ENCODE measurements at places on chromosomes 3 and 15.
A peak's percentile ranks its signal among the peaks of the same experiment; 100 is the strongest.

GRCh38 chr3:52126036-52126435 is 28.2 kb downstream of the POC1A start:
- no peak for DNase-seq
- H3K4me1 ChIP-seq, result peaks cover 7% of the 10 kb centered on the region
- no peak overlapping the region for H3K4me3 ChIP-seq

- no peak overlapping the region for H3K27ac ChIP-seq
- H3K36me3 ChIP-seq, result no peaks in the 10 kb centered on the region
- H3K27me3 ChIP-seq, result peaks cover 21% of the 10 kb centered on the region
- no peak overlapping the region for H3K4me3 ChIP-seq
Observed at GRCh38 chr15:93102211-93102610, 13.2 kb upstream of the RGMA start.

DNA sequence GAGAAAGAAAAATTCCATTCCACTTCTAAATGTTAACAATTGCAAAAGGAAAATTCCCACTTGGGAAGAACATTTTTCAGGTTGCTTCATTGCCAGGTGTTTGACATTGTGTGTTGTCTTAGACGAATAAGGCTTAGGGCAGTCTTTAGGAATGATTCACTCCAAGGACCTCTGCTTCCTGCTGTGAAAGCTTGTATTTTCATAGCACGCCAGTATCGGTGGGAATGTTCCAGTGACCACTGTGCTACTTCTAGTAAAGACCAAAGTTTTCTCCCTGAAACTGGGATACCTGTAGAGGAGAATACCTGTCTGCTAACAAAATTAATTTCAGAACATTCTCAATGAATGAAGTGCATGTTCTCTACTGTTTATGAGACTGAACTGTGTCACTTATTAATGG is 64.1 kb downstream of the CDIN1 start:
- no peak overlapping the region for H3K27ac ChIP-seq
- H3K4me1 ChIP-seq, result no peaks in the 10 kb centered on the region
- H3K27me3 ChIP-seq, result no peaks in the 10 kb centered on the region
- H3K36me3 ChIP-seq, result no peaks in the 10 kb centered on the region
- no peak overlapping the region for H3K4me3 ChIP-seq

DNA sequence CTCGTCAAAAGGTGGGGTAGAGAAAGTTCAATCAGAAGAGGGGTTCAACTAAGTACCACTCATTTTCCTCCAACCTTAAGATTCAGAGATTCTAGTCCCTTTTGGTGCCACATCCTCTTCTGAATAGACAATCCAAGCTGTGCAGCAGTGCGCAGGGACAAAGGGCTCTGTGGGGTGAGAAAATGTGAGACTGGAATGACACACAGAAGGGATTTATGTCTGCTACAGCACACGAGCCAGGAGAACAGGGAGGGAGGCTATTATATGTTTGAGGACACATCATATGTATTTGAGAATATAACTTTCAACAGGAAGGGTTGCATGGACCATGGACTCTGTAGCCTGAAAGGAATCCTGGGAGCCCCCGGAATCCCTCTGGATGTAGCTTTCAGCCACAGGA is 33.0 kb downstream of the LSM3 start:
- H3K27me3 ChIP-seq, result peaks cover 2% of the 10 kb centered on the region
- no peak overlapping the region for H3K27ac ChIP-seq
- H3K4me3 ChIP-seq, result no peak overlapping the region
- no peak for DNase-seq
- H3K4me1 ChIP-seq, result no peaks in the 10 kb centered on the region
- no peaks in the 10 kb centered on the region for H3K36me3 ChIP-seq

- no peaks in the 10 kb centered on the region for H3K27me3 ChIP-seq
- no peaks in the 10 kb centered on the region for H3K4me1 ChIP-seq
- H3K27ac ChIP-seq, result no peak overlapping the region
- DNase-seq, result peak; percentile 48
- no peak overlapping the region for H3K4me3 ChIP-seq
Observed at GRCh38 chr3:50550079-50550736, 17.3 kb downstream of the C3orf18 start.

DNA sequence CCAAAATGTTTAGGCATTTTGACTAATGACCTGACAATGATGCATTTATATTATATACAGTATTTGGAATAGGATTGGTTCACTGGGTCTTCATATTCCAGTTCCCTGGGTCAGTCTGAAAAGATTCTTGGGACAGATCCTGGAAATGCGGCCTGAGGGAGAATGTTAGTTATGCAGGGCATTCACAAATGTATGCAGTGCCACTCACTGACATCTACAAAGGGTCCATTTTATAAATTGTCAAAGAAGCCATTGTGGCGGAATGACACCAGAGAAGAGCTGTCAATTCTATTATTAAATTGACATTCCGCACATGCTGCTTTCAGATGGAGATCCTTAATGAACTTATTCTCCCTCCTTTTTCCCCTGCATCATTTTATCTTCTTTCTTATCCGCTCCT is 176.6 kb downstream of the VGLL3 start:
- no peak overlapping the region for H3K4me3 ChIP-seq
- H3K27ac ChIP-seq, result no peak overlapping the region
- H3K4me1 ChIP-seq, result no peaks in the 10 kb centered on the region
- H3K27me3 ChIP-seq, result no peaks in the 10 kb centered on the region
- no peaks in the 10 kb centered on the region for H3K36me3 ChIP-seq

DNA sequence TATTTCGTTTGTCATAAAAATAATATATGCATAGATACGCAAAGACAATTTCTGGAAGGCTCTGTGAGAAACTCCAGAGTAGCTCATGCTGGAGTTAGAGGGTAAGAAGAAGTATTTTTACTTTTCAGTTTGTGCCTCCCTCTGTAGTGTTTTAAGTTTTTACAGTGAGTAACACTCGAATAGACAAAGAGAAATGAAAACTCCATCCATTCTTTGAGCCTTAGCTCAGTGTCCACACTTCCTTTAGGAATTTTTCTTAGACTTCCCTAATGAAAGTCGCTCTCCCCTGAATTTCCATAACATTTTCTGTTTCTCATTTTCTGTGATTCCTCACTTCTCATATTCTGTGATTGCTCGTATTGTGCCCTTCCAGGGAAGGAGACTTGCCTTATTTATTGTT is 2.1 kb downstream of the BLOC1S6 start:
- peak overlapping the region; percentile 98 for H3K4me3 ChIP-seq
- H3K27me3 ChIP-seq, result no peaks in the 10 kb centered on the region
- H3K36me3 ChIP-seq, result peaks cover 20% of the 10 kb centered on the region

DNA sequence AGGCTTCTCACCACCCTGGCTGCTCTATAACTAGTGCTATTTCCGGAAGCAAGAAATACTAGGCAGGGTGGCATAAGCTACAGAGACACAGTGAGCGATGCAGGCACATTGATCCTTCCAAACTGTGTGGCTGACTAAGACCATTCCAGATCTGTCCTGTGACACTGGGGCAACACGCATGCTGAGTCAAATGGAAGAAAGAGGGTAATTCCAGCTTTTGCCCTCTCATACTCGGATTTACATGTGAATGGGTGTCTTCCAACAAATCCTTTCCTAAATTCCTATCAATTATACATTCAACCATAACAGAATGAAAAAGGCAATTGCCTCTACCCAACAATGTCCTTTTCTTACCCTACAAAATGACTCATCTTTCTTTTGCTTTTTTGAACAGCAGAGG is 5.1 kb downstream of the FSIP1 start:
- H3K27me3 ChIP-seq, result peaks cover 13% of the 10 kb centered on the region
- H3K36me3 ChIP-seq, result no peaks in the 10 kb centered on the region
- no peak for DNase-seq
- H3K4me1 ChIP-seq, result peaks cover 27% of the 10 kb centered on the region

DNA sequence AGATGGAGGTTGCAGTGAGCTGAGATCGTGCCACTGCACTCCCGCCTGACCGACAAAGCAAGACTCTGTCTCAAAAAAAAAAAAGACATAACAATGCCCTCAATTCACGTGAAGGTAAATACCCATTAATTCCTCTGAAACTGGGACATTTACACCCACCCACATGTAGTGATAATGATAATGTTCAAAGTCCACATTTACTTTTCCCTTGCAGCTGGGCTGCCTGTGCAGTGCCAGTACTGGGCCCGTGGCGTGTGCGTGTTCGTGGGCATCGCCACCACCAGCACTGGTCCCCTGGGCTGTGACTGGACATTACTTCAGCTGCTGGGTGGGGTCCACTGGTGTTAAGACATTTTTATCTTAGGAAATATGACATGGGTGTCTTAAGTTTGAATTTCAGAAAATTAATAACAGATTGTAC is 123.6 kb downstream of the SLC25A26 start:
- H3K27me3 ChIP-seq, result no peaks in the 10 kb centered on the region
- peaks cover 16% of the 10 kb centered on the region for H3K36me3 ChIP-seq
- DNase-seq, result no peak
- no peaks in the 10 kb centered on the region for H3K4me1 ChIP-seq
- no peak overlapping the region for H3K4me3 ChIP-seq

- no peak for DNase-seq
- H3K4me1 ChIP-seq, result peaks cover 19% of the 10 kb centered on the region
- no peak overlapping the region for H3K4me3 ChIP-seq
- no peaks in the 10 kb centered on the region for H3K27me3 ChIP-seq
- H3K27ac ChIP-seq, result peak overlapping the region; percentile 5
Observed at GRCh38 chr15:99682455-99682854, 50.8 kb downstream of the LYSMD4 start.

- H3K4me3 ChIP-seq, result no peak overlapping the region
- peak overlapping the region; percentile 24 for H3K27ac ChIP-seq
- peaks cover 3% of the 10 kb centered on the region for H3K27me3 ChIP-seq
- H3K4me1 ChIP-seq, result peaks cover 22% of the 10 kb centered on the region
Observed at GRCh38 chr15:51071578-51071977, 23.1 kb downstream of the TNFAIP8L3 start.

DNA sequence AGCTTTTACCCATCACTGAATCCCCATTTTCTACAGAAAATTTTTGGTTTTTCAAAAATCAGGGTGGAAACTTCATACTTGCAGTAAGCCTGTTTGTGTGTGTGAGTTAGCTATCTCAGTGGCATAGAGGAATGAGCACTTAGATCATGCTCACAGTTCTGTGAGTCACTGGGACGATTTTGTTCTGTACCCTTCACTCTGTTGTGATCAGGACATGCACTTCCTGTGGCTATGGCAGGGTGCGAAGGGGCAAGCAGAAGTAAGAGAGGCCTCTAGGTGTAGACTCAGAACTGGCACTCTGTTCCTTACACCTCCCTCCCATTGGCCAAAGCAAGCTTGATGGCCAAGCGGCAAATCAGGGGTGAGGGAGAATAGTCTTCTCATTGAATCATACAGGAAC is 11.6 kb downstream of the NIPA2 start:
- H3K27me3 ChIP-seq, result no peaks in the 10 kb centered on the region
- no peak overlapping the region for H3K4me3 ChIP-seq
- H3K27ac ChIP-seq, result peak overlapping the region; percentile 16
- no peak for DNase-seq
- peaks cover 67% of the 10 kb centered on the region for H3K36me3 ChIP-seq

GRCh38 chr3:129548104-129548965 is 5.4 kb downstream of the H1-8 start:
- no peaks in the 10 kb centered on the region for H3K4me1 ChIP-seq
- H3K27ac ChIP-seq, result no peak overlapping the region
- no peak overlapping the region for H3K4me3 ChIP-seq
- H3K36me3 ChIP-seq, result no peaks in the 10 kb centered on the region

- no peak overlapping the region for H3K4me3 ChIP-seq
- no peak for DNase-seq
- H3K27me3 ChIP-seq, result peaks cover 1% of the 10 kb centered on the region
- no peaks in the 10 kb centered on the region for H3K4me1 ChIP-seq
- no peak overlapping the region for H3K27ac ChIP-seq
Observed at GRCh38 chr3:107132674-107133073, 244.6 kb upstream of the CCDC54 start.

- no peak overlapping the region for H3K27ac ChIP-seq
- no peaks in the 10 kb centered on the region for H3K36me3 ChIP-seq
- H3K4me3 ChIP-seq, result no peak overlapping the region
- H3K27me3 ChIP-seq, result peaks cover 8% of the 10 kb centered on the region
- no peak for DNase-seq
- H3K4me1 ChIP-seq, result peaks cover 27% of the 10 kb centered on the region
Observed at GRCh38 chr3:43693594-43693993, 2.9 kb downstream of the ABHD5 start.

DNA sequence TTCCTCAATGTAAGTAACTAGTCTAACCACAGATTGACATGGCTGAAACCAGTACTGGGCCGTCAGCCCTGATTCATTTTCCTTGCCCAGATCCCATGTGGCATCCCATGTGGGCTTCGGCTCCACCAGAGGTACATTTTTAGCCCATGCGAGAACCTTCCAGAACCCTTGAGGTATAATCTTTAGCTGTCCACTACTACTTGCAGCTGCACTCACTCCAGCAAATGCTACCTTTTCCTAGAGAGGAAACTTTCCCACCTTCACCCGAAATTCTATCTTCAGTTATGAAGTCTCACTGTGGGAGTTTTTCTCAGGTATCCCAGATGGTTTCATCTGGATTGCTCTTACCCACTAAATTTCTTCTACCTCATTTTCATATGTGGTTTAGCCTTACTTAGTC is 907.2 kb downstream of the ROBO1 start:
- H3K4me1 ChIP-seq, result no peaks in the 10 kb centered on the region
- no peaks in the 10 kb centered on the region for H3K36me3 ChIP-seq
- no peak overlapping the region for H3K27ac ChIP-seq
- no peak overlapping the region for H3K4me3 ChIP-seq

Data from activated T-helper 2 cell treated with anti-CD3 and anti-CD28 coated beads, Interferon-gamma antibody, Interleukin-2, Interleukin-4, amounts not matched to agents 10 μg/mL and 5 μg/mL and 100 μg/mL, durations not matched to agents 14 hours and 24 hours and 36 hours (primary cell).